T follicular helper cell (primary cell): ENCODE measurements at places on chromosomes 2 and 18.

- no peak for DNase-seq
These were observed 26.8 kb downstream of the NIFK start for GRCh38 chr2:121709776-121710469.

- DNase-seq = no peak
These were observed 73.7 kb upstream of the MAP3K20 start for GRCh38 chr2:173001664-173002604.

DNA sequence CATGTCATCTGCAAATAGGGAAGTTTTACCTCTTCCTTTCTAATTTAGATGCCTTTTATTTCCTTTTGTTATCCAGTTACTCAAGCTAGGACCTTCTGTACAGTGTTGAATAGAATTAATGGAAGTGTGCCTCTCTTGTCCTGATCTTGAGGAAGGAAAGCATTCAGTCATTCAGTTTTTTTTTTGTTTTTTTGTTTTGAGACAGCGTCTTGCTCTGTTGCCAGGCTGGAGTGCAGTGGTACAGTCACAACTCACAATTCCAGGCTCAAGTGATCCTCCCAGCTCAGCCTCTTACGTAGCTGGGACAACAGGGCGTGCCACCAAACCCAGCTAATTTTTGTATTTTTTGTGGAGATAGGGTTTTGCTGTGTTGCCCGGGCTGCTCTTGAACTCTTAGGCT, 203.9 kb upstream of the ALPP start:
- no peak for DNase-seq

DNA sequence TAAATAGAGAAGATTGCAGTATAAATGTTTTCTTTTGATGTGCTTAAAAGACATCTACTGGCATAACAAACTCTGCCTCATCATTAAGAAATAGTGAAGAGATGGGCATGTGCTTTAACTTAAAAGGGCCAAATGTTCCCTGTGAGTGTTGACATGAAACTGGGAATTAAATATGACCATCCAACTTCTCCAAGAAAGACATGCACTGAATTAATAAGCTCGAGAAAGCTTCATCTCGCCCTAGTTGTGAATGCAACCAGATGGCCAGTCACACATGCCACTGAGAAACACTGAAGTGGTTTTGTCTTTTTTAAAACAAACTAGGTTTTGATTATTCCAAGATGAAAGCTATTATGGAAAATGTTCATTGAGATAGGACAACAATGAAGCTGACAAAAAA, 479.2 kb downstream of the RIT2 start:
- DNase-seq = no peak

GRCh38 chr2:222291485-222291841, 7.3 kb downstream of the PAX3 start:
- no peak for DNase-seq
